ENCODE measurements at places on chromosomes 1 and 21. TPM values are rescaled to one million over a fixed set of nuclear protein-coding genes. Genes with fewer than 3 reads are reported as not detected.

Gene FAM72A
- total RNA-seq, result 10.5 TPM

DNA sequence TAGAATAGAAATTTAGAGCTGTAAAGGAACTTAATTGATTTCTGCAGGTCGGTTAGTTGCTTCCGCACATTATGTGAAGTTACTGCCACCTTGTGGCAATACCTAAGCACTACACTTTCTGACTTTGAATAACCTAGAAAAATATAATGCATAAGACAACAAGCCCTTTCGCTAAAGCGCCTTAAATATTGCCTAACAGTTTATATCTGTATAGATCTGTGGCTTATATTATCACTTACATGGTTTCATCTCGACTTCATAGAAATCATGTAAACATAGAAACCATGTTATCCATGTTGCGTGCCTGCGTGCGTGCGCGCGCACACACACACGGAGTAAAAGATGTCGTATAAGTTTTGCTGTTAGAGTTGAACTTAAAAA is 10.9 kb upstream of the IFI16 start:
- no peaks in the 10 kb centered on the region for H3K36me3 ChIP-seq
- peak overlapping the region; percentile 79 for H3K4me3 ChIP-seq
- no peaks in the 10 kb centered on the region for H3K4me1 ChIP-seq
- DNase-seq, result no peak
- H3K27me3 ChIP-seq, result no peaks in the 10 kb centered on the region
- H3K27ac ChIP-seq, result no peak overlapping the region

Gene PGM1
- 58.5 TPM for total RNA-seq

GRCh38 chr1:20321573-20321972 is 30.9 kb downstream of the VWA5B1 start:
- DNase-seq, result no peak
- no peaks in the 10 kb centered on the region for H3K27me3 ChIP-seq

- no peak for DNase-seq
- H3K36me3 ChIP-seq, result peaks cover 24% of the 10 kb centered on the region
- no peaks in the 10 kb centered on the region for H3K27me3 ChIP-seq
- H3K4me1 ChIP-seq, result no peaks in the 10 kb centered on the region
- H3K4me3 ChIP-seq, result no peak overlapping the region
Measured at GRCh38 chr21:41483973-41484372, 24.0 kb downstream of the TMPRSS2 start.

DNA sequence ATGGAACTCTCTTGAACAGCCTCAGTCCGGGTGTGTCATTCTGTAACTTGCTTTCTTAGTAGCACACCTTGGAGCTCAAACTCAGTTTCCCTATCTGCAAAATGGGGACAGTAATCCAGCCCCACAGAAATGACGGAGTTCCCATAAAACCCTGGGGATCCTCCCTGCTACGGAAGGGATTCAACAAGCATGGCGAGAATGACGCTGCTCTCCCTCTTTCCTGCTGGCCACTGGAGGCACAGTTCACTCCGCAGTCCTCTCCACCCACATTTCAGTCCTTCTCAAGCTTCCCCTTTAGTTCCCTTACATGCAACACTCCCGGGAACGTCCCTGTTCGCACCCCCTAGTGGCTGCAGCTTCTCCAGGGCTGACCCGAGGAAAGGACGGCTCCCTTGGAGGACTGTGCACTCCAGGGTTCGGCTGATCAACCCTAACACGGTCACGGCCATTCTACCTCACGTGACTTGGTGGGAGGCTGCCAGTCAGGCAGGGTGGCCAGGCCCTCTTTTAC is 20.6 kb downstream of the RUNX3 start:
- H3K4me1 ChIP-seq, result no peaks in the 10 kb centered on the region
- H3K27ac ChIP-seq, result no peak overlapping the region
- H3K4me3 ChIP-seq, result no peak overlapping the region
- peaks cover 5% of the 10 kb centered on the region for H3K36me3 ChIP-seq

Gene LIX1L
- total RNA-seq, result 5.9 TPM

DNA sequence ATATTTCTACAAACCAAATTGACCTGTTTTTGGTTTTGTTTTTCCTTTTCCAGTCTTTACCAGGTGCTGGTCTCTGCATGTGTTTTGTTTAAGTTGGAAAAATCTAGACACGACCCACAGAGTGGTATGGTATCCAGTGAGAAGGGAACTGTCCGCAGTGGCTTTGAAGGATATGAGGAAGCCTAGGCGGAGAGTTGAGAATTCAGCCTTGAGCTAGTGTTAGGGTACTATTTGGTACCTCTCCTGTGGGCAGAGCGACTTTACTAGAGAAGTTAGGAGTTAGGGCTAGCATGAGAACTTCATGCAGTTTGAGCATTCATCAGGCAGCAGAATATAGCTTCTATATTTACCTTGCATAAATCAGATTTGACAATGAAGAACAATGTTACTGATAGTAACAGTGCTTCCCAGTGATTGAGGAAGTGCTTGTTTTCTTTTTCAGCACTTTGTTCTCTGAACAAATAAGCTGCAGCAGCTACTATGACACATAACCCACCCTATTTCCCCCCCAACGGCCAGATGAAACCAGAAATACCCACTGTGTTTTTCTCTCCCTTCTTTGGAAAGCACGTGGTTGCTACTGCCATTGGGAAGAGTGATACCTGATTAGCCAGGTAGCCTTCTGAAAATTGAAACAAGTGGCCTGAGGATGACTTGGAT is 19.0 kb downstream of the MRPS6 start:
- H3K4me1 ChIP-seq, result peaks cover 6% of the 10 kb centered on the region
- peaks cover 16% of the 10 kb centered on the region for H3K36me3 ChIP-seq
- H3K27ac ChIP-seq, result no peak overlapping the region
- no peak for DNase-seq

Gene TTC4
- 30.0 TPM for total RNA-seq

Gene CHI3L1
- not detected for total RNA-seq

Gene RNU1-3
- total RNA-seq, result 2,051 TPM
